ENCODE measurements at places on chromosomes 5 and 9.

DNA sequence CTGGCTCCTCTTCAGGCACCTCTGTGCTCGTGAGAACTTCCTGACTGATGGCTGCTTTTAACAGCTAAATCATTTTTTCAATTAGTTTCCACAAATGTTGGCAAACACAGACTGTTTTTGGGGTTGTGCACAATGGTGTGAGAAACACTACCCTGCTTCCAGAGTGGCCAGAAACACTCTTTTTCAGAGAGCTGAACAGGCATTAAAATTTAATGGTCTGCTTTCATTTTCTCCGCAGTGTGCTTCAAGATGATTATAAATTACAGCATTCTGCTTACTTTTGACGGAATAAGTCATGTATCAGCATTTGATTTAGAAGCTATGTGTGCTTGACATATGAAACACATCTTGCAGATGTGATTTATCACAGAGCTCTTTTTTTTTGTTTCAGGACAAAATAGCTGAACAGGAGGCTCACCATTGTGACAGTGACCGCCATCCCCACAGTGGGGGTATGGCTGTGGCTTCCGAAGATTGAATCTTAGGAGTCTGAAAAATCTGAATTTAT, 454.5 kb upstream of the ZNF608 start:
- DNase-seq, result no peak

DNA sequence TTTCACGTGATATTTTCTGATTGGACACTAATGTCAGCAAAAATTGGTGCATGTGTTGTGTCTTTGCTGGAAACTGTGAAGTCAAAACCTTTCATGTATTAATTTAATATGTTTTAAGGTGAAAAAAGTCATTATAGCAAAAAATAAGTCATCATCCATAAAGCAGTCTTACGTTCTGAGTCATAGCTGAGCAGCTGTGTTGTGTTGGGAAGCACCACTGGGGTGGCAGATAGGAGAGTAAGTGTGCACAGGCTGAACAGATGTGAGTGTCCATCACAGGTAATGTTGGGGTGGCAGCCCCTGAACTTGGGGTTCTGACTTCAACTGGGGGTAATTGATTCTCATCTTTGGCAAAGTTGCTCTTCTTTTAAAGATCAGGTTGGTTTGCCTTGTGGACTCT, 156.8 kb downstream of the NXNL2 start:
- no peak for DNase-seq

DNA sequence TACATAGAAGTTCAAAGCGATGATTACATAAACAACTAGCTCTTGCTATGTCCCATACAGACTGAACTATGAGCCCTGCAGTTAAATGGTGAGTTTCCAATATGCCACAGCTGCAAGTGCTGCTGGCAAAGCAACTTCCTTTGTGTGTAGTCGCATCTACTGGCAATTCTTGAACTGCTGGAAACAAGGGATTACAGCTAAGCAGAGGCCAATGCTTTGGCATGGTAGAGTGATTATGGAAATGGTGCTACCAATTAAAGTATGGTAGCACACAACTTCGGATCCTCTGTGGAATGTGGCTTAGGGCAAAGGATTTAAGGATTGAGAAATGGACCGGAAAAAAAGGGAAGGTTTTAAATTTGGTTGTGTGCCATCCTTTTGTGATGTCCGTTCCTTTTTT, 856.6 kb downstream of the MAT2B start:
- no peak for DNase-seq

DNA sequence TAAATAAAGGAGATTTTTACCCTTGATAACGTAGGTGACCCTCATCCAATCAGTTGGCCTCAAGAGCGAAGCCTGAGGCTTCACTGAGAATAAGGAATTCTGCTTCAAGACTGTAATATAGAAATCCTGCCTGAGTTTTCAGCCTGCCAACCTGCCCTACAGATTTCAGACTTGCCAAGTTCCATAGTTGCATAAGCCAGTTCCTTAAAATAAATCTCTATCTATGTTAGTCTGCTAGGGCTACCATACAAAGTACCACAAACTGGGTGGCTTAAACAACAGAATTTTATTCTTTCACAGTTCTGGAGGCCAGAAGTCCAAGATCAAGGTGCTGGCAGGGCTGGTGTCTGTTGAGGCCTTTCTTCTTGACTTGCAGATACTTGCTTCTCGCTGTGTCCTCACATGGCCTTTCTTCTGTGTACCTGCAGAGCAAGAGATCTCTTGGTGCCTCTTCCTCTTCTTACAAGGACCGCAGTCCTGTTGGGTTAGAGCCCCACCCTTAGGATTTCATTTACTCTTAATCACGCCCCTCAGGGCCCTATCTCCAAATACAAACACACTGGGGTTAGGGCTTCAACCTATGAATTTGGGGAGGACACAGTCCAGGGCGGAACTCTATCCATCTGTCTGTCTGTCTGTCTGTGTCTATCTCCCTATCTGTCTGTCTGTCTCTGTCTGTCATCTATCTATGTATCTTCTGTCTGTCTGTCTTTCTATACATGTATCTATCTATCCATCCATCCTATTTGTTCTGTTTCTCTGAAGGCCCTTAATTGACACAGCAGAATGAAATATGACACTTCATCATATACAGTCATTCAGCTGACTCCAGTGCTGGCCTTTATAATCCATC, 17.0 kb upstream of the CMBL start:
- no peak for DNase-seq

- DNase-seq, result no peak
Observed at GRCh38 chr5:134174841-134175839, 1.6 kb downstream of the SKP1 start.
